ENCODE measurements at places on chromosomes 2 and 18.

GRCh38 chr2:70480468-70480867 is 73.2 kb downstream of the TGFA start:
- no peak for DNase-seq

DNA sequence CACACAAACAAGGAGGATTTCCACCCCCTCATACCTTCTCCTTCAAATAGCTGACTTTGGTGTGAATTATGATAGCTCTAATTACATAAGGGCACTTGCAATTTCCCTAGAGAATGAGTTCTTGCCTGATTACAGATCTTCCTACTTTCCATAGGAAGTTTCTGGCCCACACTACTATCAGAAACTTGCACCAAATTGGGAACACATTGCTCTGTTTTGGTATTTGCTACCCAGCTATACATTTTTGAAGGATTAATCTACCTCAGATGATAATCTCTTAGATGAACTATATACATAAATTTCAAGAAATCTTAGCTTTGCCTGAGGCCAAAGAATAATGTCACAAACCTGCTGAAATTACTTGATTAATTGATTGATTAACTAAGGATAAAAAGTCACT is 4.9 kb downstream of the DCC start:
- no peak for DNase-seq

GRCh38 chr2:1504311-1504750 is 91.1 kb downstream of the TPO start:
- no peak for DNase-seq

- DNase-seq, result no peak
These were observed 612.2 kb downstream of the NRXN1 start for GRCh38 chr2:50419778-50420177.

GRCh38 chr2:188278388-188279092 is 13.1 kb upstream of the GULP1 start:
- DNase-seq, result no peak

DNA sequence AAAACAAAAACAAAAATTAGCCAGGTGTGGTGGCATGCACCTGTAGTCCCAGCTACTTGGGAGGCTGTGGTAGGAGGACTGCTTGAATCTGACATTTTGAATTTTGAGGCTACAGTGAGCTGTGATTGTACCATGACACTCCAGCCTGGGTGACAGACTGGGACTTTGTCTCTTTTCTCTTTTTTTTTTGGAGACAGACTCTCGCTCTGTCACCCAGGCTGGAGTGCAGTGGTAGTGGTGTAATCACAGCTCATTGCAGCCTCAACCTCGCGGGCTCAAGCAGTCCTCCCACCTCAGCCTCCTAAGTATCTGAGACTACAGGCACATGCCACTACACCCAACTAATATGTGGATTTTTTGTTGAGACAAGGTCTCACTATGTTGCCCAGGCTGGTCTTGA is 35.6 kb downstream of the ANKRD44 start:
- DNase-seq, result no peak

GRCh38 chr18:14015416-14015815 is 100.1 kb upstream of the MC2R start:
- DNase-seq, result no peak

GRCh38 chr18:59783138-59783537 is 85.9 kb upstream of the CCBE1 start:
- DNase-seq, result no peak

DNA sequence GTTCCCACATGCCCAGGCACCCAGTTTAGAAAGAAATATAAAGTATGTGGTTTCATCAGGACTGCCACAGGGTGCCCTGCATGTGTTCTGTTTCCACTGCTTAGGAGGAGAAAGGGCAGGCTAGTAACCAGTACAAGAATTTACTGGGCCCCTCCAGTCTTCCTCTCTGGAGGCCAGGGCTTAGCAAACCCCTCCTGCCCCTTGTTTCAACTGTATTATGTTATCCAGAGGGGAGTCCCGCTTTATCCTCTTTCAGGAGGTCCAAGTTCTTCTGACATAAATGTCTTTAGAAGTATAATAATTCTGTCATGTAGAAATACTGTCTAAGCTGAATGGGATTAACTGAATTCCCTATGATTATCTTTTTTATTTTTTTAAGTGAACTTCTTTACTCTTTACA is 132.1 kb downstream of the WDSUB1 start:
- no peak for DNase-seq

- DNase-seq, result no peak
These were observed 175.4 kb upstream of the ACAA2 start for GRCh38 chr18:49988733-49989132.

DNA sequence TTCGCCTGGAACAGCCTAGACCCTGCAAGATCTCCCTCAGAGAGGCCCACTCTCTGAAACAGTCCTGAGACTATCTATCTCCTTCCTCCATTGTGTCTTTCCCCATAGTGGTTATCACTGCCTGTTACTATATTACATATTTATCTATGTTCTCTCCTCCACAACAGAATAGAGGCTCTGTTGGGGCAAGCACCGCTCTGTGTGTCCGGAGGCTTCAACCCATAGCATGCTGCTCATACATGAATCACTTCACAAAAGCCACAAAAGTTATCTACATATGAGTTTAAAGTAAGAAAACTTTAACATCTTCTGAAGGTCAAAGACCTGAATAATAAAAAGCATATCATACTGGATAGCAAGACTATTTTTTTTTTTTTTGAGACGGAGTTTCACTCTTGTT is 242.1 kb upstream of the HS6ST1 start:
- no peak for DNase-seq

DNA sequence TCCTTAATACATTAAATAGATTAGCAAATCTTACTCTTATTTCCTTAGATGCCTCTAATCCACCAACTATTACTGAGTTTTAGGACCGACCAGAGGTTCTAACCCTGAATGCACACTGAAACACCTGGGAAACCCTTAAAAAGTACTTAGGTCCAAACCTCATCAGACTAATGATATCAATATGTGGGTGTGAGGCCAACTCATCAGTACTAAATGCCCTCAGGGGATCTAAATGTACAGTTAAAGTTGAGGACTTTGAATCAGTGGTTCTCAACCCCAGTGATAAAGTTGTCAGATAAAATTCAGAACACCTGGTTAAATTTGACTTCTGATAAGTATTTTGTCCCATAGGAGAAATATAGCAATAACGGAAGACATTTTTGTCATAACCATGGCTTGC is 20.9 kb downstream of the MMADHC start:
- no peak for DNase-seq

GRCh38 chr2:225920621-225921220 is 521.2 kb downstream of the NYAP2 start:
- no peak for DNase-seq

GRCh38 chr18:44895176-44895798 is 214.6 kb downstream of the SETBP1 start:
- DNase-seq, result no peak

GRCh38 chr2:175233135-175233719 is 51.7 kb upstream of the ATP5MC3 start:
- no peak for DNase-seq

DNA sequence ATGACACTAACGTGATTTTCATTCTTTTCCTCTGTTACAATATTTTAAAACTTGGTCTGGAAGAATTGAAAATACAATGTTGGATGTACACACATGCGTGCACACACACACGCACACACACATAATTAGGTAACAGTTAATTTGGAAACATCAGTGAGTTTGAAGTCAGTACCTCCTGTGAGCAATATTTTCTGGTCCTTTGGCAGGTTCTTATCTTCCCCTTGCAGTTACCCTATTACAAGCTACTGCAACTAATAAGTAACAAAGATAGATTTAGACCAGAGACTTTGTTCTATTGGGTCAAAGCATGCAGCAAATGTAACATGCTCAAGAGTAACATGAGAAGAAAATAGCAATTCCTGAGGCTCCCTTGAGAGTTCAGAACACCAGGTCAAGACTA is 73.3 kb downstream of the ZNF385B start:
- DNase-seq, result no peak

DNA sequence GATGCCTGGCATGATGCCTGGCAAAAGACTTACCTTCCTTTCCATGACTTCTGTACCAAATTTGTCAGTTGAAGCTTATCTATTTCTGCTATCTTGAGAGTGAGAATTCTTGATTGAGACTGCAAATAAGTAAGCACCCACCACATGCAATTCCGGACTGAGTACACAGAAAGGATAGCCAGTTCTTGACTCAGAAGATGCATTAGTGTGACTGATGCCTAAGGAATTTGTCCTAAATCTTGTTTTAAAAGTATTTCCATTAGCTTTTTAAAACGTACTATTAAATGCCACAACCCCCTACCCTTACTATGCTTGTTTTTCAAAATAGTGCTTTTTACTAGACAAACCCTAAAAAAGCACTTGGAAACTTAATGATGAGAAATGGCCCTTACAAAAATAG is 545 bp downstream of the MPP4 start:
- DNase-seq, result no peak

- DNase-seq, result no peak
These were observed 175.1 kb downstream of the PTPRM start for GRCh38 chr18:7742224-7742623.

All from activated T-cell treated with anti-CD3 and anti-CD28 coated beads, Interleukin-2, amount 50 U/mL, for 1 hour (primary cell).